ENCODE measurements at places on chromosomes 6 and 20.

GRCh38 chr6:139060332-139060731, 31.8 kb downstream of the ABRACL start:
- DNase-seq = peak; percentile 50

DNA sequence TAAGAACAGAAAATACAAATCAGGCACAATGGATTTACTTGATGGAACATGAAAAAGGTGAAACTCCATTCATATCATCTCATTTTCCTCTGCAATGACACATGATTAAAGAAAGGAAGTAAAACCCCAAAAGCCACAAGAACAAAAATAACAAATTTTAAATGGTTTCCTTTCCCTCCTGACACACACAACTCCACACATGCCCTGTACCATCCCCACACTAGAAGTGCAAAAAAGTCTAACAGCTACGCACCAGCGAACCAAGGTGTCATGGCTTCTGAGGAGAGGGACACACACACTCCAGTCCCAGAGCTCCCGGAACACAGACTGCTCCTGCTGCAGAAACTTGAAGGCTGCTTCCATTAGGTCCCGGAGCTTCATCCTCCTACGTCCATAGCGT, 25.3 kb downstream of the MDN1 start:
- no peak for DNase-seq

GRCh38 chr20:50215926-50216325, 25.3 kb downstream of the CEBPB start:
- no peak for DNase-seq

DNA sequence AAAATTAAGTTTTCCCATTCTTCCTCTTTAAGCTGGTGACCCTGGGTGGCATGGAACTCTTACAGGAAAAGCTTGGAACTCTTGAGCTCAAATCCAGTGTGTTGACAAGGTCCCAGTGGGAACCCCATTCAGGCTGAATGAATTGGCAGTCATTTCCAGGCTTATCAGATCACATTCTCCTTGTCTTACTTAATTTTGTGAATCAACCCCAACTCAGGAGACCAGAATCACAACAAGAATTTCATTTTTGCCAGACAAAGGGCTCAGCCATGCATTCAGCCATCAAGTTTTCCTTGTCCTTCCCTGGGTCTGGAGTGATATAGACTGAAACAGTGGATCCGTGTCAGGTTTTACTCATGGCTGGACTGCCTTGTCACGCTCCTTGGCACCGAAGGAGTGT, 92.1 kb upstream of the EEF1E1 start:
- peak; percentile 63 for DNase-seq

- DNase-seq = no peak
These were observed 46.4 kb downstream of the FOXF2 start for GRCh38 chr6:1435806-1436205.

DNA sequence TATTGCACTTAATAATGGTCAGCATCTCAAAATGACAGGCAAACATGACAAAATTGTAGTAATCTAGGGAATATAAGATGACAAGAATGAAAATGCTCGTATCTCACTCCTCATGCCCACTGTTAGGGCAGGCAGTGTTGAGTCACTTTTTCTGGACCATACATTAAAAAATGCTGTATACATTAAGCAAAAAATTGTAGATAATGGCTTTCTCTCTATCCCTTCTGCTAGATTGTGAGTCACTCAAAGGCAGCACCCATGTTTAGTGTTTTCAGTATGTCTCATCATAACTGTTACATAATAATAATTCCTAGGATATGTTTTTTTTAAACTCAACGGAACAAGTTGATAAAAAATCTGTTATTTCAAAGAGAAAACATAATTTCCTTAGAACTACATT, 199.3 kb downstream of the TENT5A start:
- no peak for DNase-seq

- no peak for DNase-seq
These were observed 220.7 kb downstream of the ZFAND3 start for GRCh38 chr6:38040254-38040653.

GRCh38 chr6:74519163-74519562, 686.7 kb downstream of the COL12A1 start:
- peak; percentile 54 for DNase-seq

- DNase-seq = no peak
These were observed 408.9 kb downstream of the CDKAL1 start for GRCh38 chr6:20943040-20943627.

DNA sequence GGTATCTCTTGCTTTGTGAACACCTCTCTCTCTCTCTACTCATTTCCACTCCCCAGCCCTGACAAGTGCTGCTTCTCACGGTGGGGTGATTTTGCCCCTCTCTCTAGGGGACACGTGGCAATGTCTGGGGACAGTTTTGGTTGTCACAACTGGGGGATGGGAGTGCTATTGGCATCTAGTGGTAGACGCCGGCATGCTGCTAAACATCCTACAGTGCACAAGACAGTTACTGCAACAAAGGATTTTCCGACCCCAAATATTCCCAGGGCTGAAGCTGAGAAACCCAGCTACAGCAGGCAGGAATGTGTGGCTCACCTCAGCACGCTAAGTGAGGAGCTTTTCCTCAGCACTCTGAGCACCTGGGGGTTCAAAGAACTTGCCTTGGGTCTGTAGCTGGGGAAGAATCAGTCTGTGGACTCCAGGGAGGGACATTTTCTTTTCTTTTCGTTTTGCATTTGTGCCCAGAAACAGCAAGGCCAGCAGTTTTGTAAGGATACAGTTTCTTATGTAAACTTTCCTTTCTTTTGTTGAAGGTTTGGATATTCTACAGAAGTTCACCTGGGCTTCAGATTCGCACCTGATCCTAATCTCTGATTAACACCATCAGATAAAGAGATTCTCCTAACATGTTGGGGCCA, 246.9 kb upstream of the ZFP64 start:
- DNase-seq = no peak

GRCh38 chr20:38900606-38901005, 25.6 kb upstream of the FAM83D start:
- no peak for DNase-seq

GRCh38 chr6:3410385-3411360, 46.2 kb downstream of the SLC22A23 start:
- no peak for DNase-seq

DNA sequence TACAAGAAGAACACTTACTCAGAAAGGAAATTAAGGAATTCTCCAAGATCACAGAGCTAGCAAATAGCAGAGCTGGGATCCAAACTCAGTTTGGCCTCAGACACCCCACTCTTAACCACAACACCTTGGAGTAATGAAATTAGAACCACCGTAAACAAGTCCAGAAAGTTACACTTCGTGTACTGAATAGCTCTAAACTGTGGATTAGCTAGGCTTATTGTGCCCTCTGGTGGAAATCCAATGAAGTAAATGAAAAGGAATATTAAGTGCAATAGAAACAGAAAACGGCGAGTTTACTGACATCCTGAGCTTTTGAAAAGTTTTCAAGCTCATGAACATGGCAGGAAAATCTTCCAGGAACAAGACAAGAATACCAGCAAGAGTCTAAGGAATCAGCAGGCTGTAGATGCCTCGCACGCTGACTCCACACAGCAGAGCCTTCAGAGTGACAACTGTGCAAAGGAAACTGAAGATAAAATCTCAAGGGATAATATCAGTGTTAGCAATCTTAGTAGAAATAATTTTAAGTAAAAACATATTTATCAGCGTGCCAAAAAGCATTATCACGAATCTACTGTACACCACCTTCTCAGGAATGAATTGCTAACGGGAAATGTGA, 34.6 kb downstream of the FBXO5 start:
- peak; percentile 58 for DNase-seq

- DNase-seq = no peak
These were observed 18.2 kb downstream of the ERGIC3 start for GRCh38 chr20:35560105-35560511.

- DNase-seq = no peak
These were observed 292.5 kb upstream of the STXBP5 start for GRCh38 chr6:146911635-146912215.

GRCh38 chr20:5923493-5923892, 26.8 kb downstream of the TRMT6 start:
- DNase-seq = no peak

- no peak for DNase-seq
These were observed 233.8 kb downstream of the BCKDHB start for GRCh38 chr6:80340280-80340679.
